ENCODE measurements at places on chromosomes 1 and 21.

GRCh38 chr1:241810769-241811405, 37.1 kb upstream of the EXO1 start:
- no peak for DNase-seq

DNA sequence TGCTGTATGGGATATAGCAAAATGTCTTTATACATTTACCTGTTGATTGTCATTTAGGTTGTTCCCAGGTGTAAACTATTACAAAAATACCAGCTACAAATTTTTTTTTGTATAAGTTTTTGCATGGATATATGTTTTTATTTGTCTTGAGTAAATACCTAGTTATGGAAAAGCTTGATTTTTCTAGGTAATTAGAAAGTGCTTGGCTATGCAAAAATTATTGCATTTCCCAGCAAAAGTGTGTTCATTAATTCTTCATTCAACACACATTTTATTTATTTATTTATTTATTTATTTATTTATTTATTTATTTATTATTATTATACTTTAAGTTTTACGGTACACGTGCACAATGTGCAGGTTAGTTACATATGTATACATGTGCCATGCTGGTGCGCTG, 22.1 kb downstream of the PDE4B start:
- DNase-seq: no peak

- no peak for DNase-seq
These were observed 5.6 kb downstream of the WNT9A start for GRCh38 chr1:227942021-227942715.

DNA sequence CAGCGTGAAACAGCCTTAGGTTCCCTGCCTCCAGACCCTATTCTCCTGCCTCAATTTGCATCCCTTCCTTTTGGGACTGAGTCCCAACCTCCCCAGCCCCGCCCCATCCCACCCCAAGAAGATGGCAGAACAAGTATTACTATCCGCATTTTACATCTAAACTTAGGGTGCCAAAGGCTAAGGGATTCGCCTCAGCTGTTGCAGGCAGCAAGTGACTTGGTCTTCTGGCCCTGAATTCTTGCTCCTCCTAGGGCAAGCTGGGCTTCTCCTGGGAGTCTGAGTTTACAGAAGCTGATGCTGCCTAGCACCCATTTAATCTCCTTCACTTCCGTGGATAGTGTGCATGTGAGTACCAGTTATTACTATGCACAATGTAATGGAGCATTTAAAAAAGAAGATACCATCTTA, 161.3 kb upstream of the NR5A2 start:
- no peak for DNase-seq

GRCh38 chr1:244964112-244964971, 100.0 kb upstream of the HNRNPU start:
- DNase-seq: peak; percentile 95

DNA sequence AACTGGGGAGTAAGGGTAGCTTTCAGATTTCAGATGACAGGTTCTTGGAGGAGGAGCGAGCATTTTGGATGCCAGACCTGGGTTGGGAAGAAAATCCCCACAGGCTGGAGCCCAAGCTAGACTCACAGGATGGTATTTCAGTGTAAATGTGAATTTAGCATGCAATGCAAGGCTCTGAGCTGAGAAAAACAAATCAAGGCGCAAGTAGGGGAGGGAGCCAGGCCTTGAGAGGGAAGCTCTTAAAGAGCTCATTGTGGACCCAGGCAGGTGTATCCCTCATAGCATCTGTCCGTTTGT, 386.1 kb downstream of the MATN1 start:
- no peak for DNase-seq

DNA sequence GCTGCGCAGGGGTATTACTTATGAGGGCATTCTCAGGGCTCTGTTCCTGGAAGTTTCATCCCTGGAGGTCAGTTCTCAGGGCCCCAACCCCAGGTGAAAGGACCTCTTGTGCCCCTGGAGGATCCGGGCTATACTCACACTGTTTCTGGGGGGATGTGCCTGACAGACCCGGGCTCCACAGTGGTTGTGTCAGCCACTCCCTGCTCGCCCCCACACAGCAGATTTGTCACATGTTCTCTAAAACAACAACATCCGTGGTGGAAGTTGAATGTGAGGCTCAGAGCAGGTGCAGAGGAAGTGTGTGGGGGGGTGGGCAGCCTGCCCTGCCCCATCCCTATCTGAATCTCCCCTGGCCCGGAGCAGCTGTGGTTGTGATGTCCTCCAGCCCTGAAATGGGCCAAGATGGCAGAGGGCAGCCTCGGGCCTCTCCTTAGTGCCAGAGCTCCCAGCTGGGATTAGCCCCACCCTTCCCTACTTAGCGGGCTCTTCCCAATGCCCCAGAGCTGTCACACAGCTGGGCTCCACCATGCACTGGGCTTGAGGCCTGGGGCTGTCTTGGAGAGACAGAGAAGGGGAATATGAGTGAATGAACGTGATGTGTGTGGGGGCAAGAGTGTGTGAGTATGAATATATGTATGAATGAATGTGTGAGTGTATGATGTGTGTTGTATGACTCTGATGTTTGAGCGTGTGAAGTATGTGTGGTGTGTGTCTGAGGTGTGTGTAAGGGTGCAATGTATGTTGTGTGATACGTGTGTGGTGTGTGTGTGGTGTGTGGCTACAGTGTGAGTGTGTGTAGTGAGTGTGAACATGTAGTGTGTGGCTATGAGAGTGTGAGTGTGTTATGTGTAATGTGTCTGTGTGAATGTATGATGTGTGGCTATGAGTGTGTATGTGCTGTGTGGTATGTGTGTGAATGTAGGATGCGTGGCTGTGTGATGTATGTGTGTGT, 1.5 kb upstream of the FCMR start:
- DNase-seq: no peak

DNA sequence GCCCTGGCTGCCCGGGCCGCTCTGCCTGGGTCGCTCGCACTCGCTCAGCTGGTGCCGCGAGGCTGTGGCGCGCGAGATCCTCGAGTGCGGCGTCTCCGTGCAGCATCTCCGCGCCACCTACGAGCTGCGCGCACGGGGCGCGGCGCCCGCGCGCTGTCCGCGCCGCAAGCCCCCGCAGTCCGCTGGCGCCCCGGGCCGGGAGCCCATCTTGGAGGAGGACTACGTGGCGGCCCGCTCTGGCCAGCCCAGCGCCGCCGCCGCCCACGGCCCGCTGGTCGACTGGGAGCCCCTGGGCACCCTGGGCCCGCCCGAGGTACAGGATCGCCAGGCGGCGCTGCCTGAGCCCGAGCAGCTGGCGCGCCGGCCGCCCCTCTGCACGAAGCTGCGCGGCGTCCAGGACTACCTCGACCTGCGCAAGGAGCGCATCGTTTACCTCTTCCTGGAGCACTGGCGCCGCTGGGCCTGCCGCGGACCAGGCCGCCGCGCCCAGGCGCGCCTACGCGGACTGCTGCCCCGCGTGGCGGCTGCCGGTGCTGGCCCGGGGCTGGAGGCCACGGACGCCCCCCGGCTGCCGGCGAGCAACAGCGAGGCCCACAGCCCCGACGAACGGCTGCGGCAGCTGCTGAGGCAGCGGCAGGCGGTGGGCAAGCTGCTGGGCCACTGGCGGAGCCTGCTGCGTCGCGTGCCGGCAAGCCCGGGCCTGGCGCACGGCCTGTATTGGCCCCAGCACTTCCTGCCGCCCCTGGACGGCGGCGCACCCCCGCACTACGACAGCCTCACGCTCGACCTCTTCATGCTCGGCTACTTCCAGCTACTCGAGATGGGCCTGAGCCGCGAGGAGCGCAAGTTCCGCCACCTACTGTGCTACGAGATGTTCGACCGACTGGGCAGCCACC, 10.9 kb downstream of the TNFRSF25 start:
- DNase-seq: no peak

DNA sequence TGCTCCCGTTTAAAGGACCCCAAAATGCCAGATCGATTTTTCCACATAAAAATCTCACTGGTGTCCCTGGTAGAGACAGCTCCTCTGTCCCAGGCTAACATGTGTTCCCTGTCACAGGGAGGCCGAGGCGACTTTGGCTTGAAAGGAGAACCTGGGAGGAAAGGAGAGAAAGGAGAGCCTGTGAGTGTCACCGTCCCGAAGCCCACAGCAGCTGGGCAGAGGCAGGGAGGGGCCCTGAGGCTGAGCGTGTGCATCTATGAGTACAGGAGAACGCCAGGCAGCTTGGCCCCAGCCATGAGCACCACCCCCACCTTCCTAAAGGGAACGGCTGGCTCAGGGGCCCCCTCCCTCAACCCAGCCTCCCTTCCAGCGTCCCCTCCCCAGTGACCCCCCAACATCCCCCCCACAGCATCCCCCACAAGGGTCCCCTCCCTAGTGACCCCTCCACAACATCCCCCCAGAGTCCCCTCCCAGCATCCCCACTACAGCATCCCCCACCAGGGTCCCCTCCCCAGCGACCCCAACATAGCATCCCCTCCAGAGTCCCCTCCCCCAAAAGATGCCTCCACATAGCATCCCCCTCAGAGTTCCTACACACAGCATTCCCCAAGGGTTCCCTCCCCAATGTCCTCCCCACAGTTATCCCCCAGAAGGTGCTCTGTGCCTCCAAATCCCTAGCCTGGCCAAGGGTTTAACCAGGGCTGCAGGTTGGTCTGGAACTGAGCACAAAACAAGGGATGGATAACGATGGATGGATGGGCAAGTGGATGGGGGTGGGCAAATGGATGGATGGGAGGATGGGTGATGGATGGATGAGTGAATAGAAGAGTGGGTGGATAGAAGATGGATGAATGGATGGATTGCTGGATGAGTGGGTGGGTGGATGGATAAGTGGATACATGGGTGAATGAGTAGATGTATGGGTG, 25.1 kb downstream of the COL6A2 start:
- no peak for DNase-seq

DNA sequence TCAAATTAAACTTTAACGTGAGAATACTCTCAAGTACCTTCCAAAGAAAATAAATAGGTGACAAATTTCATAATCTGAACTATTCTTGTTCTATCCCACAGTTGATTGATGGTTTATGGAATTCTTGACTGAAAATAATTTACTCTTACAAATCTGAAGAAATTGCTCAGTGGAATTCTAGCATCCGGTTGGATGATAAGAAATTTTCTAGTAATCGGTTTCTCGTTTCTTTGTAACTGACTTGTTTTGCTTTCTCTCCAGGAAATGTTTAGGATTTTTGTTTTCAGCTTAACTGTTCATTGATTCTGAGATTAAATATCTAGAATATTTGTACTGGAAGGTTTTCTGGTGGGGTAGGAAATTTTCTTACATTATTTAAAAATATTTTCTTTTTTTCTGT, 558.9 kb upstream of the ADAMTS5 start:
- no peak for DNase-seq

- peak; percentile 58 for DNase-seq
These were observed 33.1 kb downstream of the MAP3K7CL start for GRCh38 chr21:29163341-29164115.

GRCh38 chr1:85315789-85316188, 39.4 kb upstream of the BCL10 start:
- no peak for DNase-seq

DNA sequence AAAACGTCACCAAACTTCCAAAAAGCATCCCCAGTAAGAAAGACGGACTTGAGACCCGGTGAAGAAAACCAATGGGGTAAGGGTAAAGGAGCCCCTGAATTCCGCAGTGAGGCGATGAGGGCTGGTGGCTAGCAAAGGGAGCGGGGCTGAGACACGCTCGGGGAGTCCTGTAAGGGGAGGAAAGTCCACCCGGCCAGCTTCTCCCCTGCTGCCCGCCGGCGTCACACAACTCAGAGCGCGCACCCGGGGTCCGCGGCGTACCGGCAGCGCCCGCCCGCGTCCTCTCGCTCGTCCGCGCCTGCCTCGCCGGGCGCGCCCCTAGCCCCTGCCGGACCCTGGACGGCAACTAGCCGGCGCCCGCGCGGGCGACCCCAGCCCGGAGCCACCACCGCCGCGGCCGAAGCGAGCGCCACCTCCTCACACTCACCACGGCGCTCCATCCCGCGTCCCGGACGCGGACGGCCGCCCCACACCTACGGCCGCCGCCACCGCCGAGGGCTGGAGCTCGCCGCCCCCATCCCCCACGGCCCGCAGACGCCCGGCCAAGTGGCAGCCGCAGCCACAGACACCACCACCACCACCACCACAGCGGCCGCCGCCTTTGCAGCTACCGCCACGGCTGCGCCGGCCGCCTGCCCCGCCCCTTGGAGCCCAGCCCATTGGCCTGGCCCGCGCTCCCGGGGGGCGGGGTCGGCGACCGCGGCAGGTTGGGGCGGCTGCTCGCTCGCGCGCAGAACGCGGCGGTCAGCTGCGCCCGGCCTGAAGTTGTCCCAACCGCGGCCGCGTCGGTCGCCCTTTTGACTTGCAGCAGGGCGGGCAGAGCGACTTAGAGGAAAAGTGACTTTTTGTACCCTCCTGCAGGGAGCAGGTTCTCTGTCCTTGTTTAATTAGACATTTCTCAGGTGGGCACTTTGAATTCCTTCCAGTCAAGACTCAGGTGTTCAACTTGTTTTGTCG, 10.0 kb upstream of the ARHGAP29 start:
- peak; percentile 57 for DNase-seq

DNA sequence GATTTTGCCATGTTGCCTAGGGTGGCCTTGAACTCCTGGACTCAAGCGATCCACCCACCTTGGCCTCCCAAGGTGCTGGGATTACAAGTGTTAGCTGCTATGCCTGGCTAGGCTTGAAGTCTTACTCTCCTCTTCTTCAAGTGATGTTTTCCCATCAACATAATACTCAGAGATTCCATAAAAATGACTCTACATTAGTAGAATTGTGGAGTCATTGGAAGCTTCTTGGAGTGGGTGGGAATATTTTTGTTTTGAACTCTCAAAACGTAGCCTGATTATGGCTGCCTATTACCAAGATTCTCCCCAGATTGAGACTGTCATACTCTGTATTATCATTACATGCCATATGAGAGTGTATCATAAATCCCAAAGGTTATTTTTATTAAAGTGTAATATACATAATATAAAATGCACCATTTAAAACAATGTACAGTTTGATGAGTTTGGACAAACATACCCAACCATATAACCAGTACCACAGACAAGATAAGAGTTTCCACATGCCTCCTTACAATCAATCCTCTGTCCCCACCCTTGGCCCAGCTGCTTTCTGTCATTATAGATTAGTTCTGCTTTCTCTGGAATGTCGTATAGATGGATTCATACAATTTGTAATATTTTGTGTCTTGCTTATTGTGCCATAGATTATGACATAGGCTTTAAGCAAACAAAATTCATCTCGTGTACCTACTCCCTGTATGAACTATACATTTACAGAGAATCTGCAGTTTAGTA, 8.0 kb upstream of the DNM3 start:
- peak; percentile 74 for DNase-seq

DNA sequence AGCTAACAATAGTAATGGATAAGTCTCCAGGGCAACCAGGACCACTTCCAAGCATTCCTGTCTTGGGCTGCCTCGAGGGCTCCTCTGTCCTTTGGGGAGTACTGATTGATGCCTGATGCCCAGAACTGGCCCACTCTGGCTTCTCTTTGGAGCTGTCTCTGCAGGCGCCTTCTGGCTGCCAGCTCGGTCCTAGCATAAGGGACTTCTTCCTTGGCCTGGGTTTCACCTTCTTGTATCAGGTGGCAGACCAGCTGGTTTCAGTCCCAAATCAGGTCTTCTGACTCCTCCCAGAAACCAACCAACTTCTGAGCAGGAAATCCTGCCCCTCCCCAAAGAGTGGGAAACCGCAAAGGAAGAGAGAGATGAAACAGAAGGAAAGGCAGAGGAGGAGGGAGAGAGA, 10.6 kb downstream of the G0S2 start:
- no peak for DNase-seq
